ENCODE measurements at places on chromosomes 3 and 15. TPM values are rescaled to one million over a fixed set of nuclear protein-coding genes. Genes with fewer than 3 reads are reported as not detected.

The RTP4 gene
- total RNA-seq: 2.7 TPM

The SFMBT1 gene
- total RNA-seq: 12.4 TPM

The VWA5B2 gene
- total RNA-seq: not detected

The CSPG5 gene
- under 0.01 TPM for total RNA-seq

The CYP1A2 gene
- not detected for total RNA-seq

The FAM107A gene
- total RNA-seq: not detected

The HRG gene
- not detected for total RNA-seq

The MYH15 gene
- total RNA-seq: 0.36 TPM

The TMEM41A gene
- 11.8 TPM for total RNA-seq

The TMEM108 gene
- total RNA-seq: 0.36 TPM

The GOLGA8H gene
- under 0.01 TPM for total RNA-seq

The FEZF2 gene
- total RNA-seq: not detected

The CMTM6 gene
- 102 TPM for total RNA-seq

The AMT gene
- 1.1 TPM for total RNA-seq

The VIPR1 gene
- total RNA-seq: not detected

The GRAMD1C gene
- 1.2 TPM for total RNA-seq

The C15orf39 gene
- total RNA-seq: 6.5 TPM

The STIMATE gene
- 18.5 TPM for total RNA-seq

The PLA1A gene
- under 0.01 TPM for total RNA-seq

The LINGO1 gene
- total RNA-seq: under 0.01 TPM

The LSG1 gene
- total RNA-seq: 40.9 TPM

The GREM1 gene
- 457 TPM for total RNA-seq

The MGLL gene
- 18.1 TPM for total RNA-seq

The TLR9 gene
- not detected for total RNA-seq

The GRM7 gene
- not detected for total RNA-seq

The CHST2 gene
- total RNA-seq: 16.5 TPM

The ALPK3 gene
- total RNA-seq: 0.59 TPM

The HTR3C gene
- not detected for total RNA-seq
